ENCODE measurements at places on chromosomes 4 and X. TPM values are rescaled to one million over a fixed set of nuclear protein-coding genes. Genes with fewer than 3 reads are reported as not detected.

LNX1 gene
- 16.6 TPM for total RNA-seq

HTR2C gene
- not detected for total RNA-seq

RPS6KA6 gene
- total RNA-seq: 1.3 TPM

PHEX gene
- 0.66 TPM for total RNA-seq

ALG13 gene
- 46.7 TPM for total RNA-seq

PTPN13 gene
- total RNA-seq: 44.8 TPM

XAGE1A gene
- not detected for total RNA-seq

PRRG1 gene
- 7.9 TPM for total RNA-seq

CABS1 gene
- total RNA-seq: not detected

UBE2D3 gene
- total RNA-seq: 261 TPM

SYP gene
- total RNA-seq: 0.66 TPM

IL3RA gene
- total RNA-seq: 0.26 TPM

SSX1 gene
- not detected for total RNA-seq

STOX2 gene
- 1.8 TPM for total RNA-seq

TMEM271 gene
- total RNA-seq: not detected

SH2D1A gene
- not detected for total RNA-seq

SASH3 gene
- not detected for total RNA-seq

NAA11 gene
- total RNA-seq: 0.06 TPM

GLOD5 gene
- total RNA-seq: not detected

HNRNPD gene
- total RNA-seq: 30.3 TPM

CXCL3 gene
- total RNA-seq: 0.26 TPM

PPBP gene
- total RNA-seq: not detected

GPC3 gene
- total RNA-seq: under 0.01 TPM

GAGE2A gene
- not detected for total RNA-seq

ABCG2 gene
- 1.7 TPM for total RNA-seq

OTC gene
- not detected for total RNA-seq

MTNR1A gene
- total RNA-seq: not detected

SULT1E1 gene
- 12.0 TPM for total RNA-seq

SETD7 gene
- total RNA-seq: 102 TPM

STARD8 gene
- total RNA-seq: 3.2 TPM

ZNF732 gene
- 0.31 TPM for total RNA-seq

F9 gene
- total RNA-seq: not detected

FAM184B gene
- total RNA-seq: not detected

NR3C2 gene
- 6.8 TPM for total RNA-seq

RNF212 gene
- 0.53 TPM for total RNA-seq

KCNE5 gene
- 0.25 TPM for total RNA-seq

DUX4 gene
- total RNA-seq: not detected

RADX gene
- total RNA-seq: 0.92 TPM
